ENCODE measurements at places on chromosomes 7 and 10. TPM values are rescaled to one million over a fixed set of nuclear protein-coding genes. Genes with fewer than 3 reads are reported as not detected.

DNA sequence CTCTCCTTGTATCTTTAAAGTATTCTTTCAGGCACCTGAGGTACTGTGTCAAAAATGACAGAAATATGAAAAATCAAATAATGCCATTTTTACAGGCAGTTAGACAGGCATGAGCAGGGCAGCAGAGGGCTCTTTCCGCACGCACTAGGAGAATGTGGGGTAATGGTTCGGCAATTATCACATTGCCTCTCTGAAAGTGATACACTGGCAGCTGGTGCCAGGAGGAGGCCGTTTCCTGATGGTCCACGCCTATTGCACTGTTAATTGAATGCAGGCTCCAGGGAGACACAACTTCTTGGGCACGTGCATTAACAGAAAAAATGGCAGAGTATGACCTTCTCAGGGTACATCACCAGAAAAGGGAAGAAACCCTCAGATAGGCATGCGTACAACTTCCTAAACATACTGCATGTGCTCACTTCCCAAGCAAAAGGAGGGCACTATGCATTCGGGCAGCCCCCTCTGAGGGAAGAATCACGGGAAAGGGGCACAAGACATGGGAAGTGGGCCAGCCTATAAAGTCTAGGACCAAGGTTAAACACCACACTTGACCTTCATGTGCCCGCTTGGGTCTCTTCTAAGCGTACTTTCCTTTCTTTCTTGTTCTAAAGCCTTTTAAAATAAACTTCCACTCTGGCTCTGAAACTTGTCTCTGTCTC is 161.7 kb downstream of the TNS3 start:
- no peak for DNase-seq

The OR13A1 gene
- 0.23 TPM for total RNA-seq

The HTR5A gene
- not detected for total RNA-seq

GRCh38 chr10:7797582-7797981 is 9.6 kb downstream of the ATP5F1C start:
- no peak for DNase-seq

DNA sequence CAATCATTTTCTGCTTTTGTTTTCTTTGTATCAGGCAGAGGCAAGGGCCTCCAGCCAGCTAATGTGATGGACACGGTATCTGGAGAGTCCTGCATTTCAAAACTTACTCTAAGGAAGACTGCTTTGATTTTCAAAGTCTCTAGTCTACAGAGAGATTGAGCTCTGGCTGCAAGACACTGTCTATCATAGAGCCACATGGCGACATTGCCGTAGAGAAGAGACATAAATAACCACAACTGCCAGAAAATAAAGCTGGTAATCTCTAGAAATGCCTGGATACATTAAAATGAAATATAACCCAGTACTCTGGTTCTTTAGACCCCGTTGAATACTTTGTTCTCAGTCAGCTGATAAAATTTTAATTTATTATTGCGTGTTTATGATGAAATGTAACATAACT is 90.8 kb downstream of the OTUD1 start:
- no peak for DNase-seq

GRCh38 chr7:117132321-117133120 is 179.2 kb downstream of the ST7 start:
- DNase-seq: no peak

- DNase-seq: no peak
These were observed 12.2 kb downstream of the ARPC1B start for GRCh38 chr7:99386584-99387238.

GRCh38 chr10:110506448-110506847 is 8.7 kb downstream of the DUSP5 start:
- DNase-seq: no peak

DNA sequence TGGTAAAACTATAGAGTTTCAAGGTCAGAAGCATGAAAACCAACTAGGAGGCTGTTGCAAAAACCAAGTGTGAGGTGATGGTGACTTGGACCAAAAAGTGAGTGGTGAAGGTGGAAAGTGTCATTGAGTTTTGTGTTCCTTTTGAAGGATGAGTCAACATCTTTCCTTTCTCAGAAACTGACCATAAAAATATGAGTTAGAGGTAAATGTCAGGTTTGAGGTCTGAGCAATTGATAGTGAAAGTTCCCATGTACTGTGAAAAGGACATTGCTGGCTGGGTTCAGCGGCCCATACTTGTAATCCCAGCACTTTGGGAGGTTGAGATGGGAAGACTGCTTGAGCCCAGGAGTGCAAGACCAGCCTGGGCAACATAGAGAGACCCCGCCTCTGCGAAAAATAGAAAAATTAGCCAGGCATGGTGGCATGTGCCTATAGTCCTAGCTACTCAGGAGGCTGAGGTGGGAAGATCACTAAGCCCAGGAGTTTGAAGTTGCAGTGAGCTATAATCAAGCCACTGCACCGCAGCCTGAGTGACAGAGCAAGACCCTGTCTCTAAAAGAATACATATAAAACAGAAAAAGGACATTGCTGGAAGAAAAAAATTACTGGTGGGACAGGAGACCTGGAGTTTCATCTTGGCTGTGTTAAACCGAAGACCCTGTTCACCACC is 89.3 kb upstream of the ARID5B start:
- no peak for DNase-seq

DNA sequence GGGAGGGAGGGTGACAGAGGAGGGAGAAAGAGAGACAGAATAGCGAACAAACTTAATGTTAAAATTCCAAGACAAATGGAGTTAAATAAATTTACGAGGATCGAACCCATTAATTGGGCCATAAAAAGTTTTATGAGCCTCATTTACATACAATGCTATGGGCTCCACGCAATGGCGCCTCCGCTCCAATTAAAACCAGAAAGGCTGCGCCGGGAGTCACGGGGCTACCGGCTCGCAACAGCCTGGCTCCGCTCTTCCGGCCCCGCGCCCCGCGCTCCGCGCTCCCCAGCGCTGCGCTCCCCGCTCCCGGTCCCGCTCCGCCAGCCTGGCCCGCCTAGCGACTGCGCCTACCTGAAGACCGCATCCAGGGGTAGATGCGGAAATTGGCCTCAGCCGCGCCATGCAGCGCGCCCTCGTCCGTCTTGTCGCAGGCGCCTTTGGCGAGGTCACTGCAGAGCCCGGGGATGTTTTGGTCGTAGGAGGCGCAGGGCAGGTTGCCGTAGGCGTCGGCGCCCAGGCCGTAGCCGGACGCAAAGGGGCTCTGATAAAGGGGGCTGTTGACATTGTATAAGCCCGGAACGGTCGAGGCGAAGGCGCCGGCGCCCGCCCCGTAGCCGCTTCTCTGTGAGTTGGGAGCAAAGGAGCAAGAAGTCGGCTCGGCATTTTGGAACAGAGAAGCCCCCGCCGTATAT is 513 bp downstream of the HOXA7 start:
- DNase-seq: no peak

The FAM185A gene
- 10.3 TPM for total RNA-seq

GRCh38 chr10:75165684-75166622 is 44.6 kb upstream of the VDAC2 start:
- peak; percentile 62 for DNase-seq

The STRA8 gene
- total RNA-seq: not detected

DNA sequence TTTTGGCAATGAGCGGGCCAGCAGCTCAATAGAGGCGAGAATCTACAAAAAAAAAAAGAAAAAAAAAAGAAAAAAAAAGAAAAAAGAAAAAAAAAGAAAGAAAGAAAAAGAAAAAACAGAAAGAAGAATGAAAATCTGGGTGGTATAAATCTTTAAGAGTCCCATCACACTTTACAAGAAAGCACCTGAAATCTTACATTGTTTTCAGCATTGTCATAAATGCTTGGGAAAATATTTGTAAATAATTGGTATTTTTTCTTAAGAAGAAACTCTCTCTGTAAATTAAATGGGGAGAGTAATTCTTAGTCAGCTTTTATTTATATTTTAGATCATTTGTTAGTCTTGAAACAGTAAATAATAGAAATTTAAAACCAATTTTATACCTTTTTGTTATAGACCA is 38.2 kb downstream of the NDUFB2 start:
- no peak for DNase-seq

DNA sequence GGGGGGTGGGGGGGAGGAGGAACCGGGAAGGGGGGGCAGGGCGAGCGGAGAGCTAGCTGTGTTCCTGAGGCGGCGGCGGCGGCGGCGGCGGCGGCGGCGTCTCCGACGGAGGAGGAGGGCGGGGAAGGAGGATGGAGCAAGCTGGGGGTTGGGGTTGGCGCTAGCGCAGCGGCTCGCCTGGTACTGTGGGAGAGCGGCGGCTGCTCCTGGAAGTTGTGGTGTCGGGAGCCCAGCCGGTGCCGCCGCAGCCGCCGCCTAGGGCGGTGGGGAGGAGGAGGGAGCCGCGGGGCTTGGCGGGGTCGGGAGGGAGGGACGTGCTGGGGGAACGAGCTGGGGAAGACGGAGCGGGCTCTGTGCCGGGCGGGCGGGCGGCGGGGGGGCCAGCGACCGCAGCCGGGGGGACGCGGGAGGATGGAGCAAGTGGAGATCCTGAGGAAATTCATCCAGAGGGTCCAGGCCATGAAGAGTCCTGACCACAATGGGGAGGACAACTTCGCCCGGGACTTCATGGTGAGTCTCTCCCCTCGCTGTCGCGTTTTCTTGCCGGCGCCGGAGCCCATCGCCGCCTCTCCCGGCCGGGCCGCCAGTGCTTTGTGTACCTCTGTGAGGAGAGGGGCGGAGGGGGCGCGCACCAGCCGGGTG is at the start of gene PTPN12:
Gene PTPN12, plus strand, starts transcription at position 160 of the 642 bp plus-strand sequence. Its CDS starts 252 bp downstream, at position 412.
- DNase-seq: no peak

The RADIL gene
- not detected for total RNA-seq

Measured in GM12878 (cell line).